ENCODE measurements at places on chromosomes 3 and 15. TPM values are rescaled to one million over a fixed set of nuclear protein-coding genes. Genes with fewer than 3 reads are reported as not detected.

Gene ANKRD63
- total RNA-seq: 0.74 TPM

Gene CX3CR1
- 0.24 TPM for total RNA-seq

Gene FBXO45
- total RNA-seq: 25.3 TPM

Gene TTC21A
- 2.0 TPM for total RNA-seq

Gene RIOX2
- total RNA-seq: 11.0 TPM

Gene C3orf20
- total RNA-seq: not detected

Gene ACKR2
- 0.35 TPM for total RNA-seq

Gene CD200
- total RNA-seq: 51.9 TPM

Data from GM23338 (cell line).